ENCODE measurements at places on chromosomes 2 and 18.
A peak's percentile ranks its signal among the peaks of the same experiment; 100 is the strongest.

DNA sequence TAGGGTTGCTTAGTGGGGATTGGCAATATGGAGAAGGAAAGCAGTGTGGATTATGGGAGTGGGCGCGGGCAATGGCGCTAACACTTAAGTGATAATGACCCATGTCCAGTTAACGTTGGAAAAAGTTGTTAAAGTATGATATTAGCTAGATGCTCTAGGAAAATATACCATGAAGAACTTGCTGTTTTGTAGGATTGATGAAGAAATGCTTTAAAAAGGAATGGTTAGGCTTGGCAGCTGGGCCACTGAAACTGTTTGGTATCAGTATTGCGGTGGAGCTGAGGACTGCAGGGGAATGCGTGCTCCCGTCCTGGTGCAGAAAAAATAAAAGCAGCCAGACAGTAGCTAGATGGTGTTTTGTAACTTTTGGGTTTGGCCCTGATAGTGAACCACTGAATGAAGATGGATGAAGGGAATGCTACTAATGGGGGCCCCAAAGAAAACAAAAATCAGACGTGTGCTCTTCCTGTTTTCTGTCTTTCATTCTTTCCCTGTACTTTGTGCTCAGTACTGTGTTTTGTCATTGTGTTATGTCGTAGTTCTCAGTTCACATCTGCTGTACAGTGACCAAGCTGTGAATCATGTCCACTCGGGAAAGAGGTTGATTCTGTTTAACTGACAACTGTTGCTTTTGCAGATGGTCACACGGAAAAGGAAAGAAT is 999 bp downstream of the INSIG2 start:
- DNase-seq, result peak; percentile 15

- DNase-seq, result no peak
These were observed 32.3 kb downstream of the CXCR4 start for GRCh38 chr2:136085453-136086209.

- no peak for DNase-seq
These were observed 33.1 kb downstream of the IRS1 start for GRCh38 chr2:226766352-226767055.

GRCh38 chr2:158573739-158574138 is 117.0 kb downstream of the PKP4 start:
- no peak for DNase-seq

DNA sequence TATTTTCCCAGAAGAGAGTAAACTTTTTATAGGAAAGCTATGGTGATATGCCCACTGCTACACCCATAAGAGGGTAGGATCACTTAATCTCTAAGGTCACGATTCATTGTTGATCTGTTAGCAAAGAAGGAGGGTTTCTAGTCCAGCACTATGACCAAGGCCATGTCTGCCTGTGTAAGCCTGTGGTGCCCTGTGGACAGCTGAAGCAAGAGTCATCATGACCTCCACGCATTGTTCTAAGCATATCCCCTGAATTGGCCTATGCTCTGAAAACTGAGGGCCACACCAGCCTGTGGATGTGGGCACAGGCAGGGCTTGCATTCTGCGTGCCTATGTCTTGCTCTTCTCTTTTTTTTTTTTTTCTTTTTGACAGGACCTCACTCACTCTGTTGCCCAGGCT is 89.8 kb upstream of the SMIM21 start:
- no peak for DNase-seq

DNA sequence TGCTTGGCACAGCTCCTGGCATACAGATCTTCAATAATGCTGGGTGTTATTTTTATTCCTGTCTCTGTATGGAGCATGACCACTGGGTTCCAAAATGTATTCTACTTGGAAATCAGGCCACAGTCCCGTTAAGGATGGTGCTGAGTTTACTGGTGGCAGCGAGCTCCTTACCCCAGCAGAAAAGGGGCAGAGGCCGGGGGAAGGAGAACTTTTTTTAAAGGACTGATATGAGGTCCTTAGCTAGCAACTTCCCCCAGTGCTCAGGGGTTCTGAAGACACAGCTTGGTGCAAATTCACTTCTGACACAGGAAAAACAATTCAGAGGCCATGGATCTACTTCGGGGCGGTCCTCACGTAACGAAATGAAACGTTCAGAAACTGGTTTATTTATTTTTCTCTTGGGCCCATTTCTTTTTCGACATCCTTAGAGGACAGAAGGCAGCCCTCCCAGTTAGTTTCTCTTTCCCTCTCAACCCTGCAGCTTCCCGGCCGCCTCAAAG is 872 bp downstream of the RDH14 start:
- no peak for DNase-seq

- DNase-seq, result peak; percentile 3
These were observed 468.7 kb upstream of the CDH7 start for GRCh38 chr18:65282096-65282495.

- DNase-seq, result no peak
These were observed 38.3 kb downstream of the STAT4 start for GRCh38 chr2:191112448-191112901.

- no peak for DNase-seq
These were observed 7.2 kb downstream of the PTPN4 start for GRCh38 chr2:119766944-119767343.

- no peak for DNase-seq
These were observed 487.0 kb upstream of the FANCL start for GRCh38 chr2:58727981-58728656.

Data from hindlimb muscle (tissue), 1 donor.